Pancreas (tissue), 10 donors: ENCODE measurements at places on chromosomes 5 and 9. TPM values are rescaled to one million over a fixed set of nuclear protein-coding genes. Genes with fewer than 3 reads are reported as not detected.

DNA sequence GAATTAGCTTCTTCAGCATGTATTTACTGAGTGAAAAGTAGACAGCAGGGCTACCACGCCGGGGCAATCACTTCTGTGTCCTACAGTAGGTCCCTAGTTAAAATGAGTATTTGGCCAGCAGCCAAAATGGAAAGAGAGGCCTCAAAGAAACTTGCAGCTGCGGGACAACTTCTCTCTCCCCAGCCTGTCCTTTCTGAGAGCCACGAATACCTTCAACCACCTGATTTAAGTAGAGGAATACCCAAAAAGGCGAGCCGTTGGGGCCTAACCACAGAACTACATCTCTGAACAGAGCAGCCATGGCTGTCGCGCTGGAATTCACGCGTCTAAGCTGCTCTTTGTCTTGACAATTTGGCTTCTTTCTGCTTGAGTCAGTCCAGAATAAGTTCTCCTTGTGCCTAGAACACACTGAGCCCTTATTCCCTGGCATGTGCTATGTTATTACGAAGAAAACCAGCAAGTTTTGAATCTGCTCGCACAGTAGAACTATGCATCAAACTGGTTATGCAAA is 43.8 kb upstream of the GOLPH3 start:
- H3K4me1 ChIP-seq: no peaks in the 10 kb centered on the region
- H3K36me3 ChIP-seq: no peaks in the 10 kb centered on the region
- no peak overlapping the region for H3K27ac ChIP-seq
- no peaks in the 10 kb centered on the region for H3K27me3 ChIP-seq

DNA sequence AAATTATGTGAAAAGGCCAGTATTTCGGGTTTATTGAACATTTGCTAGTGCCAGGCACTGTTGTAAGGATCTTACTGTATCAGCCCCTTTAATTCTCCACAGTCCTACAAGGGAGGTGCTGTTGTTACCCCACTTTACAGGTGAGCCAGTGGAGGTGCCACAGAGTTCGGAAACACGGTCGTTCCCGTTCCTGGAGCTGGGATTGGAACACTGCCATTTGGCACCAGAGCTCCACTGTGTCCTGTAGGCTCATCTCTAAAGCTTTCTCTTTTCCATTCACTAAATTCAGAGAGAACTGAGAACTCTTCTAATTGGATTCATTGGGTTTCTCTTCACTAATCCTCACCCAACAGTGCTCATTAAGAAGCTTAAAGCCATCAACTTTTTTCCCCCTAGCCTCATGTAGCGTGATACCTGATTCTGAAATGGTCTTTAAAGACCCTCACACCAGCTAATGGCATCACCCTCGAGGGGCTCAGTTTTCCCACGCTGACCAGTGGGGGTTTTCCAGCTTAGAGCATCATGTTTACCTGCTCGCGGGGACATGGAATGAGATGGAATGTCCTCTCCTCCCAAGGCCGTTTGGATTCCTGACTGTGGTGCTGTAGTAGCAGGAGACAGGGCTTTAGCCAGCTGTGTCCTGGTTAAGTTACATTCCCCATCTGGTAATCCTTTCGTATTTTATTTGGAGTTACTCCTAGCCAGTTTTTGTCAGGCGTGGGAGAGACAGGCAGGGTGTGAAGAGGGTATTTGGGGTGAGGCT is 5.8 kb downstream of the ERGIC1 start:
- H3K27me3 ChIP-seq: no peaks in the 10 kb centered on the region
- no peak overlapping the region for H3K27ac ChIP-seq
- DNase-seq: no peak
- peaks cover 18% of the 10 kb centered on the region for H3K4me1 ChIP-seq

- no peak for DNase-seq
- H3K36me3 ChIP-seq: no peaks in the 10 kb centered on the region
- no peaks in the 10 kb centered on the region for H3K27me3 ChIP-seq
- H3K4me1 ChIP-seq: no peaks in the 10 kb centered on the region
Observed at GRCh38 chr5:108420158-108420557, 38.3 kb upstream of the FBXL17 start.

DNA sequence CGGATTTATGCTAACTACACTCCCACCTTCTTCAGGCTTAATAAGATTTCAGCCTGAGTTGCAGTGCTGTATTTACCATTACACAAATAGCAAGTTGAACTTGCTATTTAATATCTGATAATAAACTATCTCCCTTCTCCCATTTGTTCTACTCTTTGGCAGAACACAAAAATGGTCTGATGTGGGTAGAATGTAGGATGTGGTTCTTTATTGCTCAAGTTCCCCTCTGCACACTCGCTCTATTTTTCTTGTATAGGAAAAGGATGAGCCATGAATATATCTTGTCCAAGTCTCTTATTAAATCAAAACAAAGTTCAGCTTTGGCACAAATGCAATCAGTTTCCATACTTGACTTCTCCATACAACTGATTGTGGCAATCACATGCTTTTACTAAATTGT is 37.2 kb upstream of the KIF2A start:
- no peak for DNase-seq
- no peak overlapping the region for H3K27ac ChIP-seq
- no peaks in the 10 kb centered on the region for H3K36me3 ChIP-seq

DNA sequence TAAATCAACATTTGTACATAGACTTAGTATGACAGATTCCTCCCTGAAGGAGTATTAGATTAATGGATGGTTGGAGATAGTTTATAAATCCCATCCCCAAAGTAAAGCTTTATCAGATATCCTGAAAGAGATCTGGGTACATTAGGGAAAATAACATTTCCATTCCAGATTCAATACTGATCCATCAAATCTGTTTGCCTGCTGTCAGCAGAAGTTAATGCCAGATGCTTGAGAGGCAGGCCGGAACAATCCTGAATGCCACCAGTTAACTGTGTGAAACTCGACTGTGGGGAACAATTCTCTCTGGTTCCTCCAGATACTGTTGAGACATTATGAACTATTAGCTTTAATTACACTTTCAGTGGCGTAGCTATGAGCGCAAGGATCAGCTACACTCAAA is 1166.8 kb downstream of the MAT2B start:
- H3K4me3 ChIP-seq: no peak overlapping the region

The NR4A3 gene
- total RNA-seq: 0.79 TPM

The CKMT2 gene
- 2.3 TPM for total RNA-seq
